NCI-H69 (cell line): ENCODE measurements at places on chromosomes 12 and 14.

- no peak for DNase-seq
These were observed 13.1 kb upstream of the DAAM1 start for GRCh38 chr14:59175404-59175803.

DNA sequence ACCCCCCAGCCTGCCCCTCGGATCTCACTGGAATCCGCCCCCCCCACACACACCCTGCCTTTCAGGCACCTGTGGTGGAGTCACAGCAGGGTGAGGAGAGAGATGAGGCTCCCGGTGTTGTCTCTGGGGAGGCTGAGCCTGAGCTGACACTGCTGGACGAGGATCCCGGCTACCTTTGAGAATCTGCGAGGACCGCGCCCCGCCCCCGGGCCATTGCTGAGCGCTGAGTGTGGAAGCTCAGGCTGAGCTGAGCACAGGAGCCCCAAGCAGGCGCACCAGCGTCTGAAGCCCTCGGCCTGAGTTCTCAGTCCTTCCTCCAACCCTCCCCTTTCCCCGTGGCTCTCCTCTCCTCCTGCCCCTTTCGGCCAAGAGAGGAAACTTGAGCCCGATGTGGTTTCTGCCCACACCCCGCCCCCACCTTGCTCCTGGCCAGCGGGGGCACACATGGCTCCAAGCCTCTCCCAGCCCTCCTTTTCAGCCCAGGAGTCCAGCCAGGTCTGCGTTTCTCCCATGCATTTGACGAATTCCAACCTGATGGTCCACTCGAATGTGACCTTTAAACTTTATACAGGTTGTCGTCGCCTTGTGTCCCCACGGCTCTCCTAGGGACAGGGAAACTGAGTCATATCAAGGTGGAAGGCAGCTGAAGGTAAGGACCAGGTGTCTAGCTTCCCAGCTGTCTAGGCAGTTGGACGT lies at the start of gene NFE2:
NFE2 (minus strand) TSS at position 284 of the 696 bp plus-strand sequence. CDS start 5,767 bp downstream, outside the sequence.
- DNase-seq, result peak; percentile 86

DNA sequence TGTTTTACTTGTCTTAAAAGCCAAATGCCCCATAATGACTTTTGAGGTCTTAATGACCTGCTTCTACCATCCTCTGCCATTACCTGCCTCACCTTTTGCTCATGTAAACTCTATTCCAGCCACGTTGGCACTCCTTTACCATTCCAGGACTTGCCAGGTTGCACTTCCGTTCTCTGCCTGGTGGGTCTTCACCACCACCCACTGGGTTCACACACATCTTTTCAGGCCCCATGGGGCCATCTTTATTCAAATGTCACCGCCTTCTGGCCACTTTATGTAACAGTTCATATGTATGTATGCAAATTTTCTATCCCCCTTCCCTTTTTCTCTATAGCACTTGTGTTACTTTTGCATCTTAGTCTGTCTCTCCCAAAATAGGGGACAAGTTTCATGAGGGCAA lies 57.7 kb downstream of the ATP2A2 start:
- DNase-seq, result peak; percentile 43

GRCh38 chr14:29806124-29806517 lies 121.5 kb downstream of the PRKD1 start:
- DNase-seq, result no peak
